ENCODE measurements at places on chromosomes 3 and 15.

GRCh38 chr3:107797586-107797985 is 274.8 kb downstream of the BBX start:
- DNase-seq = no peak

DNA sequence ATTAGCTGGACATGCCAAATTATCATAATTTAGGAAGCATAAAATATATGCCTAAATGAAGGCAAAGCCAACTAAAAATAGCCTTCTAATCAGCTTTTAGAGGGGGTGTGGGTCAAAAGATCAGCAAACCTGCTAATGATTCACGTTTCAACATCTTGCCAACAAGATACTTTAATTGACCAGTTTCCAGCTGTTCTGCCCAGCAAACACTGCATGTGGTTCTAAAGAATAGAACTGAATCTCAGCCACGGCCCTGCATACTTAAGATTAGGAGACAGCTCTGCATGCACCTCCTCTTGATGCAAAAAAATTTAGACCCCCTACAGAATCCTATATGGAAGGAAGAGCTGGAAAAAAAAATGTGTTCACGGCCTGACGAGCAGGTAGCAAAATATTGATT is 500.5 kb downstream of the TBL1XR1 start:
- no peak for DNase-seq

DNA sequence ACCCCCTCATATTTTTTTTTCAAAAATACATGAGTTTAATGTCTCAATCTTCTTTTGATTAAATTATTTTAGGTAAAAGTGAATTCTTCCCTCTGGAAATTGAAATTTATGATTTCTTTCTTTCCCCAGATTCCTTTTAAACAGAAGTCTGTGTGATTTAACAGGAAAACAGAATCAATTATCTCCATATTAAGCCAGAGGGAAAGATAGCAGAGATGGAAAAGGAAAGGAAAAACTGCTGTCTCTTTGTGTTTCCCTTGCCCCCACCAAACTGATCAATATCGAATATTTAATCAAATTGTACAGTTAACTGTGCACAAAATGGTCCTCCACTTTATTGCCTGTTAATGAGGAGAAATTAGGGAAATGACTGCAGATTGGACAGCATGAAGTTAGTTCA is 203.5 kb upstream of the NECTIN3 start:
- DNase-seq = no peak

GRCh38 chr15:28977377-28978010 is 91.7 kb downstream of the APBA2 start:
- DNase-seq = no peak

- DNase-seq = no peak
Measured at GRCh38 chr3:19455546-19455945, 307.2 kb downstream of the KCNH8 start.

DNA sequence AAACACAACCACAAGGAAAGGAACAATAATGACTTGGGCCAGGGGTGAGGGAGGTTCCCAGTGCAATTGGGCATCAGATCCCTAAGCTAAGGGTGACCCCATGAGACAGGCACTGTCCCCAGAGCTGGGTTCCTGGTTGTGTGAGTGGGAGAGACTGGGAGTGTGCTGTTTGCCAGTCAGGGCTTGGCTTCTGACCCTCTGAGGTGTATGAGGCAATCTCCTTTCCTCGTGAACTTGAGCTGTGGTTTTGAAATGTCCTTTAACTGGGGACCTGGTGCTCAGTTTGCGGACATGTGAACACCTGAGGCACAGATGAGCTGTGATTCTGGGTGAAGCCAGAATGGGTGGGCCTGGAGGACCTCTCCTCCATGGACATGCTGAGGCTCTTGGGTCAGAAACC is 58.5 kb upstream of the PLXNA1 start:
- no peak for DNase-seq

- DNase-seq = no peak
Measured at GRCh38 chr3:100029689-100030088, 84.6 kb downstream of the FILIP1L start.

DNA sequence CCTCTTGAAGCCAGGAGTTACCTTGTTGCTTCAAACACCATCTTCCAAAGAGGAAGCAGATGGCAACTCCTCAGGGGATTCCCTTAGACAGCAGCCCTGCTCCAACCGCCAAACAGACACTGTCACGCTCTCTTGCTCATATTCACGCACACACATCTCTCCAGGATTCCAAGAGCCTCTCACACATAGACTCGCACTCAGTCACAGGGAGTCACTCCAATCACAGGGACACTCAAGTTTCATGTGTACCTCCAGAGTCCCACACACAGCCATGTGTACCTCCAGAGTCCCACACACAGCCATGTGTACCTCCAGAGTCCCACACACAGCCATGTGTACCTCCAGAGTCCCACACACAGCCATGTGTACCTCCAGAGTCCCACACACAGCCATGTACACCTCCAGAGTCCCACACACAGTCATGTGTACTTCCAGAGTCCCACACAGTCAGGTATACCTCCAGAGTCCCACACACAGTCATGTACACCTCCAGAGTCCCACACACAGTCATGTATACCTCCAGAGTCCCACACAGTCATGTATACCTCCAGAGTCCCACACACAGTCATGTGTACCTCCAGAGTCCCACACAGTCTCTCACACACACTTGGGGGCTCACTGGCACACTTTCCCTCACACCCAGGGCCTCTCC is 6.1 kb downstream of the VWA5B2 start:
- DNase-seq = no peak

- DNase-seq = no peak
Measured at GRCh38 chr3:171753665-171754408, 56.4 kb downstream of the PLD1 start.

Measured in activated CD4-positive, alpha-beta T cell treated with anti-CD3 and anti-CD28 coated beads for 4 hours (primary cell).